ENCODE measurements at places on chromosomes 2 and 18.

GRCh38 chr2:70115646-70116442 is 28.6 kb downstream of the PCBP1 start:
- H3K4me3 ChIP-seq = no peak overlapping the region
- H3K27me3 ChIP-seq = no peaks in the 10 kb centered on the region
- peak overlapping the region; percentile 64 for H3K27ac ChIP-seq
- no peaks in the 10 kb centered on the region for H3K36me3 ChIP-seq
- no peak for DNase-seq

- H3K4me1 ChIP-seq = no peaks in the 10 kb centered on the region
- no peaks in the 10 kb centered on the region for H3K27me3 ChIP-seq
Observed at GRCh38 chr2:160842286-160842685, 317.9 kb upstream of the TANK start.

DNA sequence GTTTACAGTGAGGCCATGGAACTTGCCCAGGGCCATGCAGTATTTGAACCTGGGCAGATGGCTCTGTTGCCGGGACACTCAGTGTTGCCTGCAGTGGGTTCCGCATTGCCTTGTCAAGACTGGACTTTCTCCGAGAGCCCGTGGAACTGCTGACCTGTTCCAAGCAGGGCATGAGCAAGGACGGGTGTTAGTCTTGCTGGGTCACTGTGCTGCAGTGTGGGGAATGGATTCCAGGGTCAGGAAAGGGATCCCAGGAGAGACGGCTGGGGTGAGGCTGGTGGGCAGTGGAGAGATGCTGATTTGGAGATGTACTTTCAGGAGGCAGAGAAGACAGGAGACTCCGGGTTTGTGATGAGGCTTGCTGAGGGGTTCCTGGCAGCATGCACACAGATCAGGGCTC is 348.7 kb upstream of the HS6ST1 start:
- no peaks in the 10 kb centered on the region for H3K36me3 ChIP-seq
- H3K4me3 ChIP-seq = no peak overlapping the region
- H3K27ac ChIP-seq = no peak overlapping the region
- H3K4me1 ChIP-seq = peaks cover 4% of the 10 kb centered on the region
- DNase-seq = no peak
- peaks cover 9% of the 10 kb centered on the region for H3K27me3 ChIP-seq

DNA sequence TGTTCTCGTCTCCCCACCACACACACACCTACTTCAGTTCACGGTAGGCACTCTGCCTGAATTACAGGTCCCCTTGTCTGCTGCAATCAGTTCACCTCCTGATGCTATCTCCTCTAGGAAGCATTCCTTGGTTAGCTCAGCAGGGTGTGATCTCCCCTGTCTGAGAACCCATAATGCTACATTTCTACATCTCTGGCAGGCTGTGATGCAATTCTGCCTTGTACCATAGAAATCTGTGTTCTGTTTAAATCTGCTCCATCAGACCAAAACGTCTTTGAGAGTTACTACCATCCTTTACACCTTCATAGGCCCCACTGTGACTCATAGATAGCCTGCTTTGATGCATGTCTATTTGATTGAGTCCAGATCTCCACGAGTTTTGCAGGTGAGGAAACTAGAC is 103.9 kb downstream of the TTC32 start:
- peaks cover 2% of the 10 kb centered on the region for H3K27me3 ChIP-seq
- H3K27ac ChIP-seq = no peak overlapping the region
- H3K36me3 ChIP-seq = no peaks in the 10 kb centered on the region
- H3K4me1 ChIP-seq = no peaks in the 10 kb centered on the region

- H3K27me3 ChIP-seq = no peaks in the 10 kb centered on the region
- no peak overlapping the region for H3K4me3 ChIP-seq
- no peaks in the 10 kb centered on the region for H3K36me3 ChIP-seq
- no peak overlapping the region for H3K27ac ChIP-seq
- H3K4me1 ChIP-seq = no peaks in the 10 kb centered on the region
Observed at GRCh38 chr18:52227536-52227935, 112.5 kb upstream of the DCC start.

- H3K27ac ChIP-seq = peak overlapping the region; percentile 5
- H3K4me3 ChIP-seq = no peak overlapping the region
- peaks cover 4% of the 10 kb centered on the region for H3K36me3 ChIP-seq
- no peak for DNase-seq
- H3K27me3 ChIP-seq = peaks cover 87% of the 10 kb centered on the region
- H3K4me1 ChIP-seq = peaks cover 33% of the 10 kb centered on the region
Observed at GRCh38 chr2:176137252-176137580, 7.7 kb downstream of the HOXD8 start.

- peaks cover 86% of the 10 kb centered on the region for H3K27me3 ChIP-seq
- DNase-seq = no peak
- peaks cover 27% of the 10 kb centered on the region for H3K4me1 ChIP-seq
- H3K27ac ChIP-seq = no peak overlapping the region
- no peak overlapping the region for H3K4me3 ChIP-seq
- H3K36me3 ChIP-seq = no peaks in the 10 kb centered on the region
Observed at GRCh38 chr2:45004562-45005191, 4.6 kb downstream of the SIX2 start.

DNA sequence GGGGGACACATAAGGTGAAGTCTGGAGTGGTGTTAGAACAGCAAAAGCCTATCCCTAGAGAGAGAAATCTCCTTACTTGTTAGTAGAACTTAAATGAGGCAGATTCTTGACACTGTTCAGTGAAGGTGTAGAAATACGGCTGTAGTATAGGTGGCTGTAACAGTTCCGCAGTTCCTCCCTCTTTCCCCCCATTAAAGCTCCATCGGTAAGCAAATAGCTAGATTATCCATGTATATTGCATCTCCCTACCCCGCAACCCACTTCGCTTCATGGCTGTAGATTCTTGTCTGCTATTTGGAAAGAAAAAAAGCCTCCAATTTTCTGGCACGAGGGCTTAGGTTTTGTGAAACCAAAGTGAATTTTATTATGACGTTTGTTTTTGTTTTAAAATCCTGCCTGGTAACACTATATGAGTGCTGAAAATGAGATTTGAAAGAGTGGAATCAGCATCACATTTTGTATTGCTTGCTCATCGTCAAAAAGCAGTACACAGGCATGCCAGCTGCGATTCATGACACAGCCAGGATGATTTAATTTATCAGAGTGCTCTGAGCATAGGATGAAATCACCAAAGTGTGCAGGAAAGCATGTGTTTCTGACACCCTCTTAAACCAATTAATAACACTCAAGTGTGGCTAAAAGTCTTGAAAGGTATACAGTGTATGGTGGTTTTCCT is 1.4 kb downstream of the FAM171B start:
- no peak overlapping the region for H3K27ac ChIP-seq
- H3K4me1 ChIP-seq = peaks cover 9% of the 10 kb centered on the region
- H3K27me3 ChIP-seq = peaks cover 58% of the 10 kb centered on the region
- no peaks in the 10 kb centered on the region for H3K36me3 ChIP-seq
